ENCODE measurements at places on chromosomes 12 and 14. TPM values are rescaled to one million over a fixed set of nuclear protein-coding genes. Genes with fewer than 3 reads are reported as not detected.

The OAS2 gene
- 2.6 TPM for total RNA-seq

The KRT80 gene
- total RNA-seq, result 10.3 TPM

- DNase-seq, result no peak
Measured at GRCh38 chr12:107372229-107372658, 278.9 kb upstream of the CRY1 start.

DNA sequence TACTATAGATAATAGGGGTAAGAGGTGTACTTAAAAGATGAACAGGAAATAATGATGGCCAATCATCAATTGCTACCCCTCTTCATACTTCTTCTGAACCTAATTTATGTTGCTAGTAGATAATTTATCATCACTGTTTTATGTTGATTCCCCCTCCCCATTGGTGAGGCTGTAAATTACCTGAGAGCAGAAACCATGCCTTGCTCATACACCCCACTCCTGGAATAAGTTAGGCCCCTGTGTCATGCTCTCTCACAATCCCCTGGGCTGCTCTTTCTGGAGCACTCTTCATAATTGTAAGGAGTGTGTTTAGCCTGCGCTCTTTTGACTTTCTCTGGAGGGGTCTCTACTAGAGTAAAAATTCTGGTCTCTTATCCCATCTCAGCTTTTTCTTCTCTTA is 180.7 kb downstream of the PAH start:
- no peak for DNase-seq

DNA sequence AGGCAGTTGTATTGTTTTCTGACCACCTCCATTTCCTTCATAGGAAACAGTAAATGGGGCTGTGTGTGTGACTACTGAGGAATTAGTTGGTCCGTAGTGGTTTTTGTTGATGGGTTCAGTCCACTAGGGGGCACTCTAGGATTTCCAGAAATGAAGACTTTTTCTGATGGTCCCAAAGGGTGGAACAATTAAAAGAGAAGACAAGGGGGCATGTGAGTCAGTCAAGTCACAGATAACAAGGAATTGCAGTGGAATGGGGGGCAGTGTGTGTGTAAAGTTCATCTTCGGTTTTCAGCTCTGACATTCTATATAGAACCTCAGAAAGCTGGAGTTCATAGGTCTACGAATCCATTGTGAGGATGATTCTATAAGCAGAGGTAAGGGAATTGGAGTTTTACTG is 186.6 kb upstream of the OR4E1 start:
- DNase-seq, result no peak

DNA sequence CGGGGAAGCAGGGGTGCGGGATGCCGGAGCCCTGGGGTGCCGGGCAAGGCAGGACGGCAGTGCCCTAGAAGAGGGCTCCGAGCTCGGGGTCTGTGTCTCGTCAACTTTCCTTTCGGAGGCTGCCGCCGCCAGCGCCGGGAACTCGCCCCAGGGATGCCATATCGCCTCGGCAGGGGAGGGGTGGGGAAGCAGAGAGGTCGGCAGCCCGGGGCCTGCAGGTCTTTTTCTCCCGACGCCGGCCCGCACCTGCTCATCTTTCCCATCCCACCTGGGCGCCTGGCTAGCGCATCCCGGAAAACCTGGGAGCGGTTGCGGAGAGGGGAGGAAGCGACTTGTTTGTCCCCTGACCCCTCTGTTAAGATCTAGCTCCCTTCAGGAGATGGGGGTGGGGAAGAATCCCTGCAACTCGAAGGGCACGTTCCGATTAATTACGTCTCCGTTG is 547 bp downstream of the CNTN1 start:
- DNase-seq, result peak; percentile 11

- DNase-seq, result no peak
Measured at GRCh38 chr14:101950100-101950499, 14.3 kb upstream of the DYNC1H1 start.

Measured in tongue (tissue), 3 donors.